Right cardiac atrium (tissue), 5 donors: ENCODE measurements at places on chromosomes 2 and 18. TPM values are rescaled to one million over a fixed set of nuclear protein-coding genes. Genes with fewer than 3 reads are reported as not detected.

TEX44 gene
- not detected for polyA plus RNA-seq

CNNM4 gene
- 10.4 TPM for polyA plus RNA-seq

CYS1 gene
- polyA plus RNA-seq: 6.7 TPM

KCNG3 gene
- not detected for polyA plus RNA-seq

CNTNAP5 gene
- not detected for polyA plus RNA-seq

CDCA7 gene
- polyA plus RNA-seq: 0.25 TPM

SPR gene
- 50.3 TPM for polyA plus RNA-seq

BOLL gene
- polyA plus RNA-seq: 0.11 TPM

SRD5A2 gene
- polyA plus RNA-seq: not detected

PLCD4 gene
- polyA plus RNA-seq: 0.48 TPM

NCOA1 gene
- 11.8 TPM for polyA plus RNA-seq

GAL3ST2 gene
- polyA plus RNA-seq: 0.09 TPM

CDK5R2 gene
- 0.09 TPM for polyA plus RNA-seq

DNAJB2 gene
- polyA plus RNA-seq: 57.5 TPM

MPP4 gene
- polyA plus RNA-seq: not detected

RPS27A gene
- 986 TPM for polyA plus RNA-seq

ACTR2 gene
- polyA plus RNA-seq: 41.8 TPM

C2orf78 gene
- not detected for polyA plus RNA-seq

PRKAG3 gene
- 0.07 TPM for polyA plus RNA-seq

C1QL2 gene
- polyA plus RNA-seq: not detected

RUFY4 gene
- polyA plus RNA-seq: not detected

NEURL3 gene
- polyA plus RNA-seq: 0.07 TPM

FOXI3 gene
- polyA plus RNA-seq: not detected

IL18RAP gene
- polyA plus RNA-seq: 0.18 TPM

ABCG5 gene
- not detected for polyA plus RNA-seq

KYNU gene
- polyA plus RNA-seq: 0.50 TPM

NT5C1B gene
- not detected for polyA plus RNA-seq

ATOH8 gene
- polyA plus RNA-seq: 57.8 TPM

CYP27A1 gene
- polyA plus RNA-seq: 14.0 TPM

CYRIA gene
- polyA plus RNA-seq: 1.2 TPM

HOXD3 gene
- polyA plus RNA-seq: 0.16 TPM
